ENCODE measurements at places on chromosomes 3 and 15.

GRCh38 chr15:100768501-100768931 is 111.1 kb upstream of the ALDH1A3 start:
- no peak for DNase-seq

DNA sequence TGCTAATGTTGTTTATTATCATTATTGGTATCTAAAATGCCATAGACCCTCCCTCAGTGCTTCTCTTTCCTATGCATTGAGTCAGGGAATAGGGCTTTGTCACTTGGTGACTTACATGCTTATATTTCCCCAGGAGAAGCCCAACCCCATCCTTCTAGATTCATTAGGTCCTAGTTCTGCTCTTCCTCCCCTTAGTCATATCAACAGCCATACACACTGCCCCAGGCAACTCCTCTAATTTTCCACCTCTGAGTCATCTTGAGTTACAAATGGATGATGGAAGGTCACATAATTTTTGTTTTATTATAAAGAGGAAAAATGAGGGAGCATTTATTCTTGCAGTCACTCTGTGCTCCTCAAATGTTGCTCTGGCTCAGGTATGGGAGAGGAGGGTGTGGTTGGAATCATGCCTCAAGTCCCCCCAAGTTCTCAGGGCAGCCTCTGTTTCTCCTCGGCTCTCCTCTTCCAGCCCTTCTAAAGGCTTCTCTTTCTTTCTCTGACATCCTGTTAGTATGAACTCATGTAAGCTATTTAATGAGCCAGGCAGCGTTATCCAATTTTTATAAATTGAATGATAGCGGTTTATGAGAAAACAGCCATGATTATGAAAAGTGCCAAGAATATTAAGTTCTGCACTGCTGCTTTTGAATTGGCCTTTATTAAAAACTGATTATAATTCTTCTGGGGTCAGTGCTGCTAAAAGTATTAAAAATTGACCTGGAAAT is 45.6 kb upstream of the FSTL1 start:
- no peak for DNase-seq

DNA sequence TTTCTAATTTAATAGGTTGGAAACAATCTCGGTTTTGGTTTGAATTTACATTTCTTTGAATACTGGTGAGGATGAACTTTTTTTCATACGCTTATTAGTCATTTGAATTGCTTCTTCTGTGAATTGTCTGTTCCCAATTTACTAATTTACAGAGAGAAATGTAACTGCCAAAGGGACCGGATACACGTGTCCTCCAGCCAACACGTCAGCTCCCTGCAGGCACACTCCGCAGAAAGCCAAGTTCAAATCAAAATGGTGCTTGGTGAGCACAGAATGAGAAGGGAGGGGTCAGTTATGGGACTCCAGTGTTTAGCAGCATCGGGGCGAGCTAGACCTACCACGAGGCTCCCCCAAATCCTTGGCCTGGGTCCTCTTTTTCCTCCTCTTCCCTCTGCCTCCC is 10.8 kb upstream of the TSEN2 start:
- no peak for DNase-seq

GRCh38 chr3:186368176-186368575 is 6.1 kb upstream of the DGKG start:
- no peak for DNase-seq

- peak; percentile 67 for DNase-seq
Measured at GRCh38 chr15:39919748-39920509, at the start of gene GPR176. GPR176 (minus strand) TSS chr15:39920266; CDS start chr15:39920026, 240 bp downstream.

GRCh38 chr3:61739640-61740039 is 178.3 kb downstream of the PTPRG start:
- no peak for DNase-seq

DNA sequence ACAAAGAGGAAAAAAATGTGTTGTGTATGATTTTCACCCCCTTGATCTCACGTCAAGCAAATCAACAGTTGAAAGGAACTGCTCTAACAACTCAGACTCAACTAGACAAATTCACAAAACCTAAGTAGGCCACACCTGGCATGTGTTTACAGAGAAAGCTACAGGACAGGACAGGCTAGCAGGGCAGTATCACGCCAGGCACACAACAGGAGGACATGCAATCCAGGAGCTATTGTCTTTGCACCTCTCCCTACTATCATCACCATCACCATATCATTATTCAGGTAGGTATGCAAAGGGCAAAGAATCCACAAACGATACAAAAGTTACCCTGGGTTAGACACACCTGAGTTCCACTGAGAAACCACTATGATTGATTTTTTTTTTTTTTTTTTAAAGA is 86.4 kb downstream of the TBL1XR1 start:
- peak; percentile 62 for DNase-seq

DNA sequence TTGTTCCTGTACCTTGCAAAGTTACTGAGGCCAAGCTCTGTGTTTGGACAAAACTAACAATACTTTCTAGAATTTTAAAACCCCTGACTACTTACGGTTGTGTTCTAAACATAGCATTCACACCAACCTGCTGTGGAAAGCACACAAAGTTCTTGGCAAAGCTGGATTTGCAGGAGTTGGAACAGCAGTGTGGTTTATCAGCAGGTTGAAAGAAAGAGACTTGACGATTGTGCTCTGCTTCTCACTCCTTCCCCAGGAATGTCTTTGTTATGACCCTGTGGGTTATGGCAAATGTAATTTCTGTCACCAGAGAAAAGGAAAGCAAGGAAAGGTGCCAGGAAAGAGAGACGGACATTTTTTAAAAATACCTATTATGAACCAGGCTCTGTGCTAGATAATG is 165.5 kb upstream of the TGFBR2 start:
- DNase-seq, result no peak

- DNase-seq, result no peak
Measured at GRCh38 chr3:48411041-48411588, 18.8 kb downstream of the PLXNB1 start.

DNA sequence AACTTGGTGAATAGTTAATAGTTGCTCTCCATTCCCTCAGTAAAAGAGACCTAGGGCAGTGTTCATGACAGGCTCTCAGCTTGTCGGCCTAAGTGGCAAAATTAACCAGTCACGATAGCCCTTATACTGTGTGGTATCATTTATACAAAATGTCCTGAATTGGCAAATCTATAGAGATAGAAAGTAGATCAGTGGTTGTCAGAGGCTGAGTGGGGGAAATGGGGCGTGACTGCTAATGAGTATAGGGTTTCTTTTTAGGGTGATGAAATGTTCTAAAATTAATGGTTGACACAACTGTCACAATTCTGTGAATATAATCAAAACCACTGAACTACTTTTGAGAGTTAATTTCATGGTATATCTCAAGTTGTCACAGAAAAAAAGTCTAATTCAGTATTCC is 20.9 kb downstream of the ARIH1 start:
- no peak for DNase-seq

DNA sequence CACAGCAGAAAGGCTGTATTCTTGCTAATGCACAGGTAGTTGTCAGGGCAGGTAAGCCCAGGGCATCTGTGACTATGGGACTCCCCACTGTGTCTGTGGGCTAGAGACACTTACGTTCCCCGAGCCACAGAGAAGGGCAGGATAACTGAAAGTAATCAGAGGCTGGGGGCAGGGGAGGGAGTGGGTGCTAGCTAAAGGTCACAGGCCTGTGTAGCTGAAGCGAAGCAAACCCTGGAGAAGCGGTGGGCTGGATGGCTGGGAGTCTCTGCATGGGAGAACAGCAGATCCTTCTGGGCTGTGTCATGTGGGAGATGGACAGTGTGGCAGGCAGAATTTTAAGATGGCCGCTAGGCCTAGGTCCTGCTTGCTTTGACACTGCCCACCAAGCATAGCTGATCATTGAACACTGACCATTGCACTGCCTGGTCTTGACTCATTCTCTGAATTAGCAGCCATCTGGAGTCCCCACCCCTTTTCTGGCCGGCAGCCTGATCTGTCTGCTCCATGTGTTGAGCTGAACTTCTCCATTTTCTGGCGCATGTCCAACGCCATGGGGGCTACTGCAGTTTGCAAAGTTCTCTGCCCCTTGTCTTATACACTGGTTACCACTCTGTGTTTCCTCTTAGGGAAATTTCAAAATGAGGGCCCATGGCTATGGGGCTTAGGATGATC is 110.0 kb downstream of the DGKG start:
- no peak for DNase-seq

DNA sequence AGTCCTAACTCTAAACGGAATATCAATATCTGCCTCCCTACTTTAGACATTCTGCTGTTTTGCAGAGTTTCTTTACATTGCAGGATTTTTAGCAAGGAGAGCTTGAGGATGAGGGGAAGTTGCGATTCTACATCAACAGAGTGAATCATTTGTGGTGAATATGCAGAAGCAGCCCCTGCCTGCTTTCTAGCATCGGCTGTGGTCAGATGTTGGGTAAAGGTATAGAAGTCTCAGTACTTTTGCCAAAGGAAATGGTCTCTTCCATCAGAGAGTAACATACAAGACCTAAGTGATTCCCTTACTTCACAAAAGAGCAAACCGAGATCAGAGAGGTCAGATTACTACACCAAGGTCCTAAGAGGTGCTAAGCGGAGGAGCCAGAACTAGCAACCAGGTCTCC is 15.2 kb downstream of the ST3GAL6 start:
- no peak for DNase-seq

DNA sequence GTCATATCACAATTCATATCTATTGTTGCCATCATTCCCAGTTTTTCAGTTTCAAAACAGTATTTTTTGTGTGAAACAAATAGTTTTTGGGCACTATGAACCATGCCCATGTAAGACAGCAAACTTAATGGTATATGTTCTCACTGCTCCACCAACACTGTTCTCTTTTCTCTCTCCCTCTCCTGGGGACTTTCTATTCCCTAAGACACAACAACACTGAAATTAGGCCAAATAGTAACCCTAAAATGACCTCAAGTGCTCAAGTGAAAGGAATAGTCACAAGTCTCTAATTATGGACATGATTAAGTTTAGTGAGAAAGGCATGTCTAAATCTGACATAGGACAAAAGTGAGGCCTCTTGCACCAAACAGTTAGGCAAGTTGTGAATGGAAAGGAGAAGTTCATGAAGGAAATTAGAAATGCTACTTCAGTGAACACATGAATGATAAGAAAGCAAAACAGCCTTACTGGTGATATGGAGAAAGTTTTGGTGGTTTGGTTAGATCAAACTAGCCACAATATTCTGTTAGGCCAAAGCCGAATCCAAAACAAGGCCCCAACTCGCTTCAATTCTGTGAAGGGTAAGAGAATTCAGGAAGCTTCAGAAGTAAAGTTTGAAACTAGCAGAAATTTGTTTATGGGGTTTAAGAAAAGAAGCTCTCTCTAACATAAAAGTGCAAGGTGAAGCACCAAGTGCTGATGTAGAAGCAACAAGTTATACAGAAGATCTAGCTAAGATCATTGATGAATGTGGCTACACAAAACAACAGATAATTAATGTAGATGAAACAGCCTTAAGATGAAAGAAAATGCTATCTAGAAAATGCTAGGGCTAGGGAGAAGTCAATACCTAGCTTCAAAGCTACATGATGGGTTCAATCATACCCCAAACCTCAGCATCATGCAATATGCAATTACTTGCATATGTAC is 104.2 kb downstream of the CBLB start:
- DNase-seq, result no peak

GRCh38 chr15:77650265-77650664 is 17.6 kb upstream of the LINGO1 start:
- peak; percentile 32 for DNase-seq

DNA sequence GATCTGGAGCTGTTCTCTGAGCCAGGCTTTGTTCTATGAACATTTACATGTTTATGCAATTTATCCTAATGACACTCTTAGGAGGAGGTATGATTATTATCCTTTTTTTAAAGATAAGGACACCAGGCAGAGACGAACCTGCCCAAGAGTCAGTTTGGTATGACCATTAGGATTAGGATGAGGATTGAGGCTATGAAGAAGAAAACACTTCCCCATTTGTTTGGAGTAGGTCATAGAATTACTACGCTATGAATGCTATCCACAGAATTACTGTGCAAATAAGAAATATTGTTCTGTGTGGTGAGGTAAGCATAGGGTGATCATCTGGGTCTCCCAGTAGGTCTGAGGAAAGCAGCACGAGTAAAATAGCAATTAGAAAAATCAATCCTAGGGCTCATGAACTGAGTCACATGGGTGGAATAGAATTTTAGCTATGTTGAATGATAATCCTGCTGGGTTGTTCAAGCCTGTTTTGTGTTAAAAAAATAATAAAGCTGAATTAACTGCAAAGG is 23.9 kb downstream of the EIF4E3 start:
- no peak for DNase-seq

All from cerebellar cortex (tissue), 1 donor.